Gastrocnemius medialis (tissue), 4 donors: ENCODE measurements at places on chromosomes 6 and 20. TPM values are rescaled to one million over a fixed set of nuclear protein-coding genes. Genes with fewer than 3 reads are reported as not detected.

DNA sequence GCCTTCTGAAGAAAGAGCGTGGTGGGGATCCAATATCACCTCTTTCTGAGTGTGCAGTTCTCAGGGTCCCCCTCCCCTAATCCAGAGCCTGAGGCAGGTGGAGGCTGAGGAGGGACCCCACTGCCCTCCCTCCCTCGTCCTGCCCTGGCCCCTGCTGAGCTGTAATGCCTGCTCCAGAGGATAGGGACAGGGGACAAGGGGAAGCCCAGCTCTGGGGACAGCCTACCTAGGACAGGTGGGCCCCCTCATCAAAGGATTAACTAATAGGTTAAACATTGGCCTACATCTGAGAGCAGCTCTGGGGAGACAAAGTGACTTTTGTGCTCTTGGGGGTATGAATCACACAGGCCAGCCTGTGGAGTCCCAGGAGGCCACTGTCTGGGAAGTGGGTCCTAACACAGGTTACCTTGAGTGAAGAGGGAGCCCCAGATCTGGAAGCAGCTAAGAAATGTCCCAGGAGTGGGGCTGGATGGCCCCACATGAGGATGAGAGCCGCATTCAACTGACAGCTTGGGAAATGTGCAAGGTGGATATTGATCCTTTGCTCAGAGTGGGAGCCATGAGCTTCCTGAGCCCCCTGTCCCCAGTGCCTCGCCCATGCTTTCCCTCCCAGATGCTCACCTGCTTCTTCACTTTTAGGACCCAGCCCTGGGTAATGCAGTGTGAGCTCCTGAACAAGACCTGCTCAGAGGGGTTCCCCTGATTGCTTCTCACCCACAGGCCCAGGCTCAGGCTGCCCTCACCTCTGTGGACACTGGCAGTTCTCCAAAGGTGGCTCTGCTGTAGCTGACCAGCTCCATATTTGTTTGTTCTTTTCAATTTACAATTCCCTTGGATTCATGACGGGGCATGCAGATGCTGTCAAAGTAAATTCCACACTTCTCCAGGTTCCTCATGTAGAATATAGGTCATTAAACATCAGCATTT, 17.8 kb upstream of the CST9L start:
- no peak for DNase-seq

GRCh38 chr20:63051186-63051860, 44.6 kb upstream of the BHLHE23 start:
- no peak for DNase-seq

Gene HCRTR2
- not detected for total RNA-seq

Gene NOTCH4
- total RNA-seq, result 6.8 TPM

Gene LSM14B
- total RNA-seq, result 37.2 TPM

Gene MRPS18A
- 161 TPM for total RNA-seq

- no peak for DNase-seq
These were observed 45.6 kb upstream of the SLC9A8 start for GRCh38 chr20:49766979-49767521.

Gene PSORS1C1
- total RNA-seq, result not detected

GRCh38 chr6:147774856-147775255, 266.4 kb downstream of the SAMD5 start:
- DNase-seq, result no peak

- DNase-seq, result no peak
These were observed 91.7 kb downstream of the TBXT start for GRCh38 chr6:166075925-166076324.

- DNase-seq, result no peak
These were observed 22.6 kb downstream of the FOXP4 start for GRCh38 chr6:41568585-41569384.
